ENCODE measurements at places on chromosomes 13 and 19.

GRCh38 chr13:73225990-73226389 lies 167.2 kb downstream of the KLF5 start:
- DNase-seq, result no peak

- DNase-seq, result peak; percentile 24
Observed at GRCh38 chr19:18731562-18732008, 48.1 kb downstream of the CRTC1 start.

- DNase-seq, result no peak
Observed at GRCh38 chr19:8831373-8831772, 731 bp downstream of the ZNF558 start.

DNA sequence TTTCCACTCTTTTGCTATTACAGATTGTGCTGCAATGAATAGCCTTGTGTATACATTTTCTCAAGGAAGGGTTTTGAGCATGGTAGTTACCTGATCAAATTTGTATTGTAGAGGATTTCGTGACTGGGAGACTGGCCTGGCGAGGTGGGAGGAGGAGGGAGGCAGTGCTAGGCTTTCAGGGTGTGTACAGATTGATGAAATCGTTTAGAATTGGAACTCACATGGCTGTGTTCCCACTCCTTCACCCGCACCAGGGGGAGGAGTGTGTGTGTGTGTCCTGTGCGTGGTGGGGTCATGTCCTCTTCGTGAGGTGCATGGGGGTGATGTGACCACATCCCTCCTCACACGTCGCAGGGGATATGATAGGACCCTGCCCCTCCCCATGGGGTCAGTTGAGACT lies 8.3 kb downstream of the PGLYRP1 start:
- no peak for DNase-seq

Measured in cardiac fibroblast (primary cell).